Fibroblast of skin of abdomen (primary cell): ENCODE measurements at places on chromosomes 16 and 17.
A peak's percentile ranks its signal among the peaks of the same experiment; 100 is the strongest.

- no peak for DNase-seq
Observed at GRCh38 chr17:49977463-49978389, 8.7 kb downstream of the DLX4 start.

- DNase-seq: no peak
Observed at GRCh38 chr16:65532846-65533245, 411.0 kb upstream of the CDH11 start.

GRCh38 chr17:34368946-34369500 lies 6.0 kb upstream of the CCL1 start:
- DNase-seq: no peak

- DNase-seq: no peak
Observed at GRCh38 chr17:80109713-80110446, 8.5 kb downstream of the GAA start.

DNA sequence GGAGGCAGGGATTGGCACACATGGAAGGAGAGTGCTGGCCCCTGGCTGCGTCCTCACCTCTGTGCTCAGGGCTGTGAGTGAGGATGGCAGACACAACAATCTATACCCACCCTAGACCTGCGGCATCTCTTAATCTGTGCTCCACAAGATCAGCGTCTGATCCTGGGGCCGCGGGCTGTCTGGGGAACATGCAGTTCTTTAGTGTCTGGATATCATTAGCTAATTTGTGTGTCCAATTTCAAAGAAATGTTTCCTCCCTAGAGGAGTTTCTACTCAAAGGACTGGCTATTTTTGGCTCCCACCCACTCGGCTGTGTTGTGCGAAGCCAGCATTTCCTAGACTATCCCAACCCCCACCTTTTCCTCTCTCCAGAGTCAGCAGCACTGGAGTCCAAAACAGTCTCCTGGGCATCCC lies 93.8 kb downstream of the GRIN2A start:
- DNase-seq: peak; percentile 69

- no peak for DNase-seq
Observed at GRCh38 chr17:75981019-75981615, 2.1 kb downstream of the TEN1 start.

- DNase-seq: no peak
Observed at GRCh38 chr16:9256196-9256595, 164.8 kb downstream of the HAPSTR1 start.

DNA sequence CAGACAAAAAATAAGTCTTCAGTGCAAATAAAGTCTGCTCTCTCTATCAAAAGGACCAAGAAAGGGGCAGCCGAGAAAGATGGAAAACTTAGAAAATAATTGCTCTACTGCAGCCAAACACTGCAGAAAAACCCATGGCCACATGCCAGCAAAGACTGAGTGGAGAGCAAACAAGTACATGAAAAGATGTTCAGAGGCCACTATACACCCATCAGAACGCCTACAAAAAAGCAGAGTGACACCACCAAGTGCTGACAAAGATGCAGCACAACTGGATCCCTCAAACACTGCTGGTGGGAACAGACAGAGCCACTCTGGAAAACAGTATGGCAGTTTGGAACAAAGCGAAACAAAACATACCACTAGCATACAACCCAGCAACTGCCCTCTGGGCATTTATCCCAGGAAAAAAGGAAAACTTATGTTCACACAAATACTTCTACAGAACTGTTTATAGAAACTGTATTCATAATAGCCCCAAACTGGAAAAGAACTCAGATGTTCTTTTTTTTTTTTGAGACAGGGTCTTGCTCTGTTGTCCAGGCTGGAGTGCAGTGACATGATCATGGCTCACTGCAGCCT lies 36.7 kb downstream of the KIAA0753 start:
- DNase-seq: no peak

GRCh38 chr17:16129441-16130205 lies 85.7 kb downstream of the NCOR1 start:
- no peak for DNase-seq

- DNase-seq: peak; percentile 42
Observed at GRCh38 chr17:40219594-40220338, 662 bp downstream of the WIPF2 start.

- no peak for DNase-seq
Observed at GRCh38 chr16:23571895-23572294, 14.4 kb downstream of the UBFD1 start.

DNA sequence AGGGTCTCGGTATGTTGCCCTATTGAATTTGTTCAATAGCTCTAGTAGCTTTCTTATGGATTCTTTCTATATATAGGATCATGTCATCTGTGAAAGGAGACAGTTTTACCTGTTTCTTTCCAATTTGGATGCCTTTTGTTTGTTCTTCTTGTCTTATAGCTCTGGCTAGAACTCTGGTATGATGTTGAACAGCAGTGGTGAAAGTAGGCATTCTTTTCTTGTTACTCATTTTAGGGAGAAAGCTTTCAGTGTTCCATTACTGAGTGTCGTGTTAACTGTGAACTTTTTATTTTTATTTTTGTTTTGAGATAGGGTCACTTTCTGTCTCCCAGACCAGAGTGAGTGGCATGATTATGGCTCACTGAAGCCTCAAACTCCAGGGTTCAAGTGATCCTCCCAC lies 21.2 kb downstream of the EFCAB5 start:
- DNase-seq: no peak

- DNase-seq: no peak
Observed at GRCh38 chr17:31580316-31580705, 188.8 kb downstream of the RAB11FIP4 start.

DNA sequence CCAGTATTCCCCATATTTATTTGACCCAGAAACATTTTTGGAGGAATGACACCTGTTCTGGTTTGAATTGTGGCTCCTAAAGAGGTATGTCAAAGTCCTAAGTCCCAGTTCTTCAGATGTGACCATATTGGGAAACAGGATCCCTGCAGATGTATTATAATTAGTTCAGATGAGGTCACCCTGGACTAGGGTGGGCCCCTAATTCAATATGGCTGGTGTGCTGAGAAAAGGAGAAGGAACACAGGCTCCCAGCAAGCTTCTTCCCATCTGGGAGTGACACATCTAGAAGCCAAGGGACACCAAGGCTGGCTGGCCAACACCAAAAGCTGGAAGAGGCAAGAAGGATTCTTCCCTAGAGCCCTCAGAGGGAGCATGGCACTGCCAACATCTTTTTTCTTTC lies 3.8 kb upstream of the GCSH start:
- no peak for DNase-seq

GRCh38 chr16:77330332-77331042 lies 104.3 kb downstream of the ADAMTS18 start:
- DNase-seq: no peak

DNA sequence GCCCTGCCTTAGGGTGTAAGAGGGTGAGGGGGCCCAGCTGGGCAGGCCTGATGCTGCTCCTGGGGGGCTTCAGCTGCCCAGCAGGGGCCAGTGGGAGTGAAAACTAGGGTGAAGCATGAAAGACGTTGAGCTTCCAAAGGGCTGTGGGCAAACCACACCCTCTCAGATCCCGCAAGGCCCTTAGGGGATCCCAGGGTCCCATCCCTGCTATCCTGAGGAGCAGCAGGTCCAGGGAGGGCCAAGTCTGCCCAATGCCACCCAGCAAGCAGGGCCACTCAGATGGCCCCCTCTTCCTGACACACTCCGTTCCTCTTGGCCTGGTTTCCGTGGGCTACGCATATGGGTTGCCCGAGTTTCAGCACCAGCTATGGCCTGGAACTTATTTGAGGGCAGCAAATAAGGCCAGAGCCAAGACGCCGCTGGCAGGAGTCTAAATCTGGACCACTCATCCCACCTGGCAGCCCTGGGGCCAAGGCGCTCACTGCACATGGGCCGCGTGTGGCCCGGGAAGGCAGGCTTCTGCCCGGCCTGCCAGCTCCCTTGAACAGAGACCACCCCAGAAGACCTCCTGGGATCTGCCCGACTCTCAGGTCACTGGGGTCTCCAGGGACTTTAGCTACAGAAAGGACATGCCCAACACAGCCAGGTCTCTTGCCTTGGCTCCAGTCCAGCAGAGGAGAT lies 4.2 kb downstream of the ATP2A3 start:
- no peak for DNase-seq

GRCh38 chr16:54947616-54948015 lies 17.0 kb downstream of the IRX5 start:
- no peak for DNase-seq

DNA sequence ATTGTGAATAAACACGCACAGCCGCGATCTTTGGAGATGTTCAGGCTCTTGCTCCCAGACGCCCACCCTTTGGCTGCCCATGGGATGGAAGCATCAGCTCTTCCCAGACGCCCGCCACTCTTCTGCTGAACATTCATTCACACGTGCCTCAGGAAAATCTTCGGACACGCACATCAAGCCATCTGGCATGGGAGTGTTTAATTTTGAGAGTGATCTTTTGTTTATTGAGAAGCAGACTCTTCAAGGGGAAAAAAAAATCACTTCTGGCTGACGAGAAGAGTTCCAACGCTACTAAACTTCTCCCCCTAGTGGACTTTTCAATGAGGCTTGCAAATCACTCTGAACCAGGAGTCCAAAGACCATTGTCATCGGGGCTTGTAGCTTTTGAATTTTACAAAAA lies 62.0 kb upstream of the NUDT7 start:
- DNase-seq: peak; percentile 41

DNA sequence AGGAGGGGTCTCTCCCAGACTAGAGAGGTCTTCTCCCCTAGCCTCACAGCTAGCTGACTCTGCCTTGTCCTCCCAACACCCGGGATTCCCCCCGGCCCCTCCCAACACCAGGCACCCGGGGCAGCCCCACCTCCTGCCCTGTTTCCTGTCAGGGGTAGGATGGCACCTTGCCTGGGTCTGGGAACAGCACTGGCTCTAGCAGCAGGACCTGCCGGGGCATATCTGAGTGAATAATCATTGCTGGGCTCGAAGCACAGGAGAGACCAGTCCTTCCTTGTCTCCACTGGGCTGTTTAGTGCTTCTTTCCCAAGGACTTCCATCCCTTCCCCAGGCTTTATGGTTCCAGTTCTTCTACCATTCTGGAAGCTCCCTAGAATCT lies 25.7 kb downstream of the MINK1 start:
- no peak for DNase-seq

DNA sequence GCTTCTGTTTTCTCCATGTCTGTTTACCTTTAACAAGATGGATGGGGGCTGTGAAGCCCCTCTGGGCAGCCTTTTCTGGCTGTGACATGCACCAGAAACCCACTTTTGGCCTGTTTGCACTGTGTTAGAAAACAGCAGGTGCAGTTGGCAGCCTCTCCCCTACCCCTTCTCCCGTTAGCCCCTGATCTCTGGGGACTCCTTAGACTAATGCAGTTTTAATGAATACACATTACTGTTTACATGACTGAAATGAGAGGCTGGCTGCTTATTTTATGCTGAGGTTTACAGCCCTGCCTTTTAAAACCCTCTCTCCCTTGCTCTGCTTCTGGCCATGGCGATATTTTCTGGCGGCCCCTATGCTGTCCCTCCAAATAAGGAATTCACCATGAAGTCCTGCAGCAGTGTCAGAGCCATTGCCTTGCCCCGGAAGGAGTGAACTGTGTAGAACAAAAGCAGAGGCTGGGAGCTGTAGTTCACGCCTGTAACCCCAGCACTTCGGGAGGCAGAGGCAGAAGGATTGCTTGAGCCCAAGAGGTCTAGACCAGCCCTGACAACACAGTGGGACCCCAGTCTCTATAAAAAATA lies 79.3 kb downstream of the PRKCB start:
- DNase-seq: no peak

GRCh38 chr17:81582749-81583148 lies 30.6 kb upstream of the FAAP100 start:
- DNase-seq: no peak

- no peak for DNase-seq
Observed at GRCh38 chr16:87295661-87296531, 21.3 kb downstream of the C16orf95 start.

- DNase-seq: no peak
Observed at GRCh38 chr17:58215685-58216084, 3.4 kb downstream of the MKS1 start.

DNA sequence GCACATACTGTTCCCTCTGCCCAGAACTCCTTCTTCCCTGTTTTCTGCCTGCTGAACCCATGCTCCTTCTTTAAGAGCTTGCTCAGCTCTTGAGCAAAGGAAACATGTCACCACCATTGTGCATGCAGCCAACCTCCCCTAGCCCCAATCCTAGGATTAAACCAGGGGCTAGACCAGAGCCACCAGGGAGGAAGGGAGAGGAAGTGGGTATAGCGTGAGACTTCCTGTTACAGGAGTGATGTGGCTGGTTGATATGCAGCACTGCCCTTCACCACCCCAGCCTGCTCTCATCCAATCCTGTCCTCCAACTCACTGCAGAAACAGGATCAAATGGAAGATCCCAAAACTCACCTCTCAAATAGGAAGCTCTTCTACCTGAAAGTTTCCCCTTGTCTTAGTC lies 67.1 kb upstream of the CDH5 start:
- no peak for DNase-seq

- DNase-seq: no peak
Observed at GRCh38 chr16:53901408-53901807, 197.5 kb downstream of the FTO start.

DNA sequence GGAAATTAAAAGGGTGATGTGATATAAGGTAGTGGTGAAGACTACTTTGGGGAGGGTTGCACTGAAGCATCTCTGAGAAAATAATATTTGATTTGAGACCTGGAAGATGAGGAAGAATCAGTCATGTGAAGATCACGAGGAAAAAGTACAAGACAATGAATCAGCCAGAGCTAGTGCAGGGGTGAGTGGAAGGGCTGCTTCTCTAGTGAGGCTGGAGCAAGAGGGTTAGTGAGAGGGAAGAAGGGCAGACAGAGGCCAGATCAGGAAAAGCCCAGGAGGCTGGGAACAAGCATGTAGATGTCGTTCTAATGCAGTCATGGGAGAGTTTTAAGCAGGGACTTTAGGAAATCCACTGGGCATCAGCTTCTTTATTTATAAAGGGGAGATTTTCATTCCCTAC lies 504.2 kb upstream of the SALL1 start:
- DNase-seq: no peak

- DNase-seq: no peak
Observed at GRCh38 chr17:49914664-49915063, 54.3 kb upstream of the DLX4 start.

DNA sequence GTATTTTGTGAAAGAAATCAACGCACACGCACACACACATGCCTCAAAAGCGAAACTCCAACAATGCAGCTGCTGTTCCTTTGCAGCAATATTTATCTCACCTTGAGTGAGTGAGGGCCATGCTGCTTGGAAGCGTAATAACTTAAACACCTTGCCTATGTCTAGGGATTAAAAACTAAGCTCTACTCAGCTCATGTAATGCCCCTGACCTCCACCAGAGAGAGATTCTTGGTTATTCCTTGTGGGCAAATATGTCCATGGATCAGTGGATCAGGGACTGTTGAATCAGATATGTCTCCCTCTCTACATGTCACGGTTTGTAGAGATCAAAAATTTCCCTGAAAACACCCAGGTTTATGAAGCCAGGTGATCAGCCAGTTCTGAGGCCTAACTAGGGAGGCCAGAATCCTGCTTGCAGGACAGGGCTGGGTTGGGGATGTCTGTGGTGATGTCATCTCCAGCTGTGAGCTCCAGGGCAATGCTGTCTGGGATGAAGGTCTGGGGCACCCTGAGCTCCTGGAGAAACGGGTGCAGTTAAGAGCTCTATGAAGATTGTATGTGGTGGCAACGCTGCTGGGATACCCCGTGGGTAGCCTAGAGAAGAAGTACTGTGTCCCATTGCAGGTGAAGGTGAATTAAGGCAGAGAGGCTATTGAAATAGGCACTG lies 149.4 kb downstream of the KCNJ12 start:
- no peak for DNase-seq

GRCh38 chr16:49836668-49837067 lies 19.2 kb downstream of the ZNF423 start:
- no peak for DNase-seq
